ENCODE measurements at places on chromosomes 5 and 9.

GRCh38 chr9:26856413-26857032 is 36.1 kb downstream of the CAAP1 start:
- peak; percentile 42 for DNase-seq

DNA sequence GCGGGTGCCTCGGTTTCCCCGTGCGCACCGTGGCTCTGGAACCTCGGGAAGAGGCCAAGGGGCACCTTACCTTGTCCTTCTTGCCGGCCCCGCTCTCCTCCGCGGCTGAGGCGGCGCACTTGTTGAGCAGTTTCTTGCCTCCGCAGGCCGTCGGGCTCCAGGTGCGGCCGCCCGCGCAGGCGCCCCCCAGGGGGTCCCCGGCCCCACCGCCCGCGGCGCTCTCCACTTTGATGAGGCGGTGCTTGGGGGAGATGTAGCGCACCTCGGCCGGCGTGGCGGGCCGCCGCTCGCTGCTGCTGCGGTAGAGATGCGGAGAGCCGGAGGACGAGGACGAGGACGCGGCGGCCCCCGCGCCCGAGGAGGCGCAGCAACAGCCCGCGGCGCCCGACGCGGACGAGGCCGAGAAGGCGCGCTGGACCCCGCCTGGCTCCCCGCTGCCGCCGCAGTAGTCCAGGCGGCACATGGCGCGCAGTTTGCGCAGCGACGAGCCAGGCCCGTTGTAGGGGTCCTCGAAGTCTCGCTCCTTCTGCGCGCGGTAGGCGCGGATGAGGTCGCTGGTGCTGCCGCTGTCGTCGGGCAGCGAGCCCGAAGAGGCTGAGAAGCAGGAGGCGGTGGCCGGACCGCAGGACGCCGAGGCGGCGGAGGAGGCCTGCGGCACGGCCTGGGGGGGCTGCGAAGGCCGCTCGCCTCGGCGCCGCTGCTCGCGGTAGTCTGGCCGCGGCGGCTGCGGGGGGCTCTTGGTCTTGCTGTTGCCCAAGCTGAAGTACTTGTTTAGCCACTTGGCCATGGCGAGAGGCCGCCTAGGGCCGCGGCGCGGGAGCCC is 957 bp downstream of the SHB start:
- no peak for DNase-seq

DNA sequence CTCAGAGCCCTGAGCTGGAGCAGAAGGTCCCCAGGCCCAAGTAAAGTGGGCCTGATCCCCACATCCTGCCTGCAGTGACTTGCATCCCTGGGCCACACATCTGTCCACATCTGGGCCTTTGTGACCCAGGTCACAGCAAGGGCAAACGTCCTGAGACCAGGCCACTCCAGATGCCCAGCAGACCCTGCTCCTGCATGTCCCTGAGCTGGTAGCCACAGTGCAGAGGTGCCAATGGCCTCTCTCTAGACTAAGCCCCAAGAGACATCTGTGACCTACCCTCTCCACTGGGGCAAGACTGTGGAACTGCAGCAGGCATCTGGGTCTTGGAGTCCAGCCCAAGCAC is 2.5 kb downstream of the FLT4 start:
- no peak for DNase-seq

GRCh38 chr5:172596638-172597231 is 44.3 kb upstream of the NEURL1B start:
- DNase-seq, result no peak

DNA sequence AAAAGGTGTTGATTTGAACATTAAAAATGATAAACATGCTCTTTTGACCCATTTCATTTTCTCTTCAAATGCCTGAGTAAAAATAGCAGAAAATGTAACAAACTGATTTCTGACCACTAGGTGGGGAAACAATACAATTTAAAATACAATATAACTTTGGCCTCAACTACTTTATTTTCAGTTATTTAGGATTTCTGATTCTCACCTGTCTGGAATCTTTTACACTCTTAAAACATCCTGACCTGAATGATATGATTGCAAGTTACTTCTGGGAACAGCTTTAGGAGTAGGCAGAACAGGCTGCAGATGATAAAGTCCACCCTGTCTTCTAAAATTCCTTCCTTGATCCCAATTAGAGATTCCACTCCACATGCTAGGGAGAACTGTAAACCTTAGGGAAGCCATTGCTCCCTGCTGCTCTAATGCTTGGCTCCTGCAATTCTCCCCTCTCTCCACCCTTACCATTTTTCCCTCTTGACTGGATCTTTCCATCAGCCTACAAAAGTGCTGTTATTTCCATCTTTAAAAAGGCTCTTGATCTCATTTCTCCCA is 70.3 kb downstream of the FYB1 start:
- no peak for DNase-seq

- DNase-seq, result no peak
Measured at GRCh38 chr9:114459464-114459863, 45.8 kb downstream of the WHRN start.

DNA sequence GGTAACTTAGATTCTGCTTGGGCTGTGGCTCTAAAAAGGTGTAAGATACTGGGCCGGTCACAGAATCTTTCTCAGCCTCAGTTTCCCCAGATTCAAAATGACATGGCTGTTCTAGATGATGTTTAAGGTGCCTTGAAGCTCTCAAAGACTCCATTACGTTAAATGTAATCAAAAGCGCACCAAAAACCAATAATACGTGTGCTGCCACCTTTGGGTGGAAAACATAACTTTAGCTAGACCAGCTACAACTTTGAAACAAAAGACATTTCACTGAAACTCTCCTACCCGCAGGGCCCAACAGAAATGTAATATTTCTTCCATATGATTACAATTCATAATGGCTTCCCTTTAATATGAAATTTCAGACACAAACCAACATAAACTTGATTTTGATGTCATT is 35.0 kb upstream of the PCSK5 start:
- DNase-seq, result no peak

- no peak for DNase-seq
Measured at GRCh38 chr5:72076621-72077300, 30.5 kb upstream of the MAP1B start.

DNA sequence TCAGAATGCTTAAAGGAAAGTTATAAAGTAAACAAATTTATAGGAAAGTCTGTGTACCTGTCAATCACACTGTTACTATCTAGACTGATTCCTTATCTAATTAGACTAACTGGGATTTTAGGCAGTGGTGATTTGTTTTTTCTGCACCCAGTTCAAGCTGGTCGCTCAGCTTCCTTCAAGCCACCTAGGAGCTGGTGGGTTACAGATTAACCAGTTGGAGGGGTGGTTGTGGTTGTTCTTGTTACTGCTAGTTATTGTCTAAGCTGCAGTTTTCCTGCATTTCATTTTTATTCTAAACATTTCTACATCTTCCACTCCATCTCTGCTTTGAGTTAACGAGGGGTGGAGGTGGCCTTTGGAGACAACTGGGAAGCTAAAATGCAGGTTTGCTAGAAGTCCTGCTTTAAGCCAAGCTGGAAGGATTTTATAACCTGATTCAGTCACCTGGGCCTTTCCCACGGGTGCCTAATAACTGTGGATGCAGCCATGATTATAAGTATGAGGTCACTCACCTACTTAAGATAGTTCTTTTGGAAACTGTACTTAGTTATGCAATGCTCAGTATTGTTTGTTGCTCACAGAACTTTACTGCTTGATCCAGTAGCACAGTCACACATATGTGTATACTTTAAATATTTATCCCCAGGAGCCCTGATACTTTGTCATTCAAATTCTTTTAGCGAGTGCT is 303.9 kb upstream of the DAP start:
- DNase-seq, result no peak

GRCh38 chr5:32522429-32523143 is 62.8 kb upstream of the SUB1 start:
- peak; percentile 61 for DNase-seq

GRCh38 chr5:133453831-133454230 is 158.5 kb downstream of the FSTL4 start:
- no peak for DNase-seq

GRCh38 chr9:77912895-77913693 is 118.5 kb downstream of the GNAQ start:
- no peak for DNase-seq

- no peak for DNase-seq
Measured at GRCh38 chr9:16348531-16348930, 521.9 kb downstream of the BNC2 start.

DNA sequence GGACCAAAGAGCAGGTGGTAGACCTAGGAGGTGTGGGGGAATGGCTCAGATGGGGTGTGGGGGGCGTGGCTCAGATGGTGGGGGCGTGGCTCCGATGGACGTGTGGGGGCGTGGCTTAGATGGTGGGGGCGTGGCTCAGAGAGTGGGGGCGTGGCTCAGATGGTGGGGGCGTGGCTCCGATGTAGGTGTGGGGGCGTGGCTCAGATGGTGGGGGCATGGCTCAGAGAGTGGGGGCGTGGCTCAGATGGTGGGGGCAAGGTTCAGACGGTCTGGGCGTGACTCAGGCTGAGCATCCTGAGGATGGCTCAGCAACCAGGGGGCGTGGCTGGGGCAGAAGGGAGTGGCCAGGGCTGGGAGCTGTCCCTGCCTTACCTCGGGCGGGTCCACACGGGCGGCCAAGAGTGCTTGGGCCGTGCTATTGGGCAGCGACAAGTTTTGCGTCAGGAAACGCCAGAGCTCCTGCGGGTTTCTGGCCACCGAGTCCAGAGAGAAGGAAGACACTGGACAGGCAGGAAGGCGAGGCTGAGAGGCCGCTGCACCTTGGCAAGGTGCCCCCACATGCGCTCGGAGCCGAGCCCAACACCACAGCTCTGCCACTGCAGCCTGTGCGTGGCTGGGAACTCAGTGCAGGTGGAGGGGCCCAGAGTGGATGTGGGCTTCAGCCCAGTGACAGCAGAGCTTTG is 5.9 kb downstream of the ABCA2 start:
- DNase-seq, result peak; percentile 82

GRCh38 chr5:133269691-133270090 is 217.9 kb downstream of the HSPA4 start:
- DNase-seq, result no peak

DNA sequence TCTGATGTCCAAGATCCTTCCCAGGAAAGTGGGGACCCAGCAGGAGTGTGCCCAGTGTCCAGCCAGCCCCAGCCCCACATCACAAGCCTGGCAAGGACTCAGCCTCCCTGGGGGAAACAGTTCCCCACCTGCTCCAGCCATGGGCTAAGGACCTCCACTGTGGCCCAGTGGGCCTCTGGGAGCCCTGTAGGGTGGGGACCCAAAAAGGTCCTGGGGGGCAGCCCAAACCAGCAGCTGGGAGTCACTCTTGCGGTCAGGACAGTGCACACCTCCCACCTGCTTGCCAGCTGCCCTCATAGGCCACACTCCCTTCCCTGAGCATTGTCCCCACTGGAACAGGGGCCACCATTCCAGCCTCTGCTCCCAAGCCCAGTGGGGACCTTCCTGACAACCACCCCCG is 1.7 kb downstream of the ABCA2 start:
- DNase-seq, result no peak

GRCh38 chr5:154937186-154937717 is 759 bp downstream of the GEMIN5 start:
- DNase-seq, result no peak

- DNase-seq, result no peak
Measured at GRCh38 chr5:172769616-172770373, 1.2 kb downstream of the DUSP1 start.

GRCh38 chr9:111020594-111020993 is 17.7 kb downstream of the LPAR1 start:
- DNase-seq, result no peak

DNA sequence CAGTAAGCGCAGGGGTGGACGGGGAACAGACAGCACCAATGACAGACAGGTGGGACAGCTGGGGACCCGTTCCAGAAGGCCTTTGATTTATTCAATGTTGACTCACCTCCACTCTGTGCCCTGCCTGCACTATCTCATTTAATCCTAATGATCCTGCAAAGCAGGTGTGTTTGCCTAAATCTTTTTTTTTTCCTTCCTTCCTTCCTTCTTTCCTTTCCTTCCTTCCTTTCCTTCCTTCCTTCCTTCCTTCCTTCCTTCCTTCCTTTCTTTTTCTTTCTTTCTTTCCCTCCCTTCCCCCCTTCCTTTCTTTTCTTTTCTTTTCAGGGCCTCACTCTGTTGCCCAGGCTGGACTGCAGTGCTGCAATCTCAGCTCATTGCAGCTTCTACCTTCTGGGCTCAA is 17.1 kb upstream of the CORO2A start:
- DNase-seq, result no peak

GRCh38 chr9:129363216-129363873 is 185.3 kb upstream of the IER5L start:
- no peak for DNase-seq

GRCh38 chr9:4309806-4310205 is 9.9 kb upstream of the GLIS3 start:
- no peak for DNase-seq

GRCh38 chr5:133199417-133200178 is 147.8 kb downstream of the HSPA4 start:
- no peak for DNase-seq

GRCh38 chr9:102767076-102767475 is 228.1 kb upstream of the CYLC2 start:
- no peak for DNase-seq

- DNase-seq, result no peak
Measured at GRCh38 chr5:76983468-76983867, 30.6 kb downstream of the CRHBP start.

- no peak for DNase-seq
Measured at GRCh38 chr5:59115345-59115744, 532.5 kb downstream of the RAB3C start.

GRCh38 chr5:54844905-54845566 is 140.4 kb downstream of the ESM1 start:
- no peak for DNase-seq

GRCh38 chr9:132063281-132063680 is 16.4 kb downstream of the MED27 start:
- DNase-seq, result no peak

GRCh38 chr5:90640484-90641059 is 82.0 kb downstream of the ADGRV1 start:
- DNase-seq, result no peak

GRCh38 chr5:168724227-168724626 is 145.1 kb upstream of the PANK3 start:
- DNase-seq, result no peak

GRCh38 chr9:127949827-127950512 is 12.3 kb upstream of the DPM2 start:
- DNase-seq, result no peak

DNA sequence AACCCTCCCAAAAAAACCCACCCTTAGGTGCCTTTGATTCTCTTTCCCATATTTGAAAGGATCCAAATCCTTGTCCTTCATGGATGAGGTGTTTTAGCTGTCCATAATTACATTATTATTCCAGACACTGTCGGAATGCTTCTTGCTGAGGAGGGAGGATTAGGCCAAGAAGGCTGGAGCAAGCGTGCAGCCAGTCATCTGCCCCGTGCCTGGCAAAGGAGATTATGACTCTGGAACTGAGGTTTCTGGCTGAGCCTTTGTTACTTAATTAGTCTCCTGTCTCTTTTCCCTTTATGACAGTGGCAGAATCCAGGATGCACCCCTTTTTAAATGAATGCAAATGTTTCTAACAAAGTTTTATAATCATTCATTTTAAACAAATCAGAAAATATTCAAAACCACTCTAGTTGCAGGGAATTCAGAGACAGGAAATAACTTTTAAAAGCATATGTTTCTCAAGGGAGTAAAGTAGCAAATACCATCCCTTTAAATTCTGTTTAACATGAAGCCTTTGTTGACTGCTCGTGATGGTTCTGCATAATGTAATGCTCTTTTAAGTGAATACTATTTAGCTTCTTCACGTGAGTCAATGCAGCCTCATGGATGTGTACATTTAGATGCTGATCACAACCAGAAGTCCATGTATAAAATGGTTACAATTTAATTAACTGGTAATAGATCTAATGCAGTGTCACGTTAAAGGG is 69.8 kb downstream of the GALNT10 start:
- DNase-seq, result no peak
